ENCODE measurements at places on chromosomes 4 and X.

DNA sequence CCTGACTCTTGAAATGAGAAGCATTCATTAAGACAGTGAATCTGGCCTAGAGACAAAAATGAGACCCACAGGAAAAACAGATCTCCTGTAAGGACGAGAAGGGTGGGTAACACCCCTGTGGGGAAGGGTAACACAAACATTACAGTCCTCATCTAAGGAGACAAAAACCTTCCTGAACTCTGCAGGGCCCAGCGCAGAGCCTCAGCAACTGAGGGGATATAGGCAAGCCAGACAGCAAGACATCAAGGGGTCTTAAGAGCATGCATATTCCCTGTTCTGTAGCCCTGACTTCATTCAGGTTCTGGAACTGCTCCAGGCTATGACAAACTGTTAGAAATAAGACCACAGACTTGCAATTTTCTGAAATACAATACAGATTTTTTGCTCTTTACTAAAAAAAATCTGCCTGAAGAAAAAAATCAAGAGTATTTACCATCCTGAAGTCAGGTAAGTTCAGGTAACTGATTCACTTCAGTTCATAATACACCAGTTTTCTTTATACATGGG is 15.5 kb downstream of the COX18 start:
- no peak for DNase-seq

DNA sequence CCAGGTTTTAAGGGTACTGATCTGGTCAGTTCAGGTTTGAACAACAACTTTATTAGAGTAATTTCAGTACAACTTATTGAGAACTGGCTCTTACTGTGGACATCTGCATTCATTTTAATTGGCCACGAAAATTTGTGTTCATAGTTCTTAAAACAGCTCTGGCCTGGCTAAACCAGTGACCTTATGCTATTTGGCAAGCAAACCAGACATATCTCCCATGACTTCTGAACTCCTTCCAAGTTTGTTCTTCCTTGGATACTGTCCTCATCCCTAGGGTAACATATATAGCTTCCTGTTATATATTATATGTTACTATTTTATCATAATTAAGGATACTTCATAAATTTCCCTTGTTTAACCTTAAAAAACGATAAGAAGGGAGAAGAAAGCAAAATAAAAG is 841.9 kb downstream of the TRAM1L1 start:
- no peak for DNase-seq

- DNase-seq, result no peak
Measured at GRCh38 chr4:175953960-175954521, 111.6 kb upstream of the WDR17 start.

- DNase-seq, result no peak
Measured at GRCh38 chr4:138307319-138307718, 65.2 kb upstream of the SLC7A11 start.

- DNase-seq, result no peak
Measured at GRCh38 chrX:54484666-54485065, 11.4 kb downstream of the FGD1 start.

DNA sequence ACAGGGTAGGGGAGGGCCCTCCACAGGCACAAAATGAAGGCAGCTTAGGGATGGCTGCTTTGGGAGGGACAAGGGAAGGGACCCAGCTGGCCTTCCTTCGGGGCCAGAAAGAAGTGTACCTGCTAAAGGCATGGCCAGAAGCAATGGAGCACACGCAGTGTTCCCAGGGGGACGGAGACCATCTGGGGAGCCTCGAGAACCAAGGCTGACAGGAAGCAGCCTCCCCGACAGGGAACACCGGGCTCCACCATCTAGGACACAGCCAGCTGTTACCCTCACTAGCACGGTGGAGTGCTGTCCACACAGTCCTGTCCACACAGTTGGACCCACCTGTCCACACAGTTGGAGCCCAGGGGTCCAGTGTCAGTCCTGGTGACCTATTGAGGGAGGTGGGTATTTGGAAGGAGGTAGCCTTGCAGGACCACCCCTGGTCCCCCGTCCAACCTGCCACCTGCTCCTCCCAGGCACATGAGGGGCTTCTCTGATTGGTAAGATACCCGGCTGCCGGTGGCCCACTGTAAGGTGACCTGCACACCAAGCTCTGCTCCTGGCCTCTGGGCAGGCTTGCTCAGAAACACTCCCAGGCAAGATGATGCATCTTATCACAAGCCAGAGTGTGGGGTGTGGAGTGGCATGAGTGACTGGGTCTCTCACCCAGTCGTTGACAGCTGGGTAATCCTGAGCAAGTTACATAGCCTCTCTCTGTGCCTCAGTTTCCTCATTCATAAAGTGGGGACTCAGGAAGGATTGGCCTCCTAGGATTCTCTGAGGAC is 20.5 kb upstream of the AFAP1 start:
- no peak for DNase-seq

DNA sequence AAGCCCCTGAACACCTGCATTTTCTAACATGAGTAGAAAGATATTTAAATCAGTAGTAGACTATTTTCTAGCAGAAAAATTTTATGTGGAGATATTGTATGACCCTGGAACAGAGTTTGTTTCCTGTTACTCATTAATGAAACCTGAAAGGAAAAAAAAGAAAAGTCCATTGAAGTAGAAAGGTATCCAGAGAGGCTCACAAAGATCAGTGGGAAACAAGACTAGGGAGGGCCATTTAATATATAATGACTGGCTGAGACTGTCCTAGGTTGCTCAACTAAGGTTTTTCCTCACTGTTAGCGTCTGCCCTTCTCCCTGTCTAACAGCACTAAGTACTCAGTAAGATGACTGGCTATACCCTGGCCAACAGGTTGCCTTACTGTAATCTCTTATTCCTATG is 788.6 kb downstream of the GLUD2 start:
- DNase-seq, result no peak

DNA sequence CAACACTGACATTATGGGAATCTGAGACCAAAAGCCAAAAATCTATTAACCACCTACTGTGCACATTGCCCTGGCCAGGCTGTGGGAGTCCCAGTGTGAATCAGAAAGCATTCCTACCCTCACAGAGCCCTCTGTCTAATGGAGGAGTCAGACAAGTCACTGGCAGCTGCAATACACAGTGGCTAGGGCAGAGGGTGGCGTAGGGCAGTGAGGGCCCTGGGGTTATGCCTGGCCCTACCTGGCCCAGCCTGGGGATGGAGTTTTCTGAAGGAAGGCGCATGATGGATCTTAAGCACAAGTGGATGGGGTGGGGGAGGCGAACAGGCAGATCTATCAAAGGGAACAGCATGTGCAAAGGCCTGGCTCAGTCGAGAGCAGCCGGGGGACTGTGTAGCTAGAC is 10.8 kb downstream of the JAKMIP1 start:
- DNase-seq, result no peak

- DNase-seq, result no peak
Measured at GRCh38 chr4:6529021-6529420, 46.0 kb upstream of the MAN2B2 start.

DNA sequence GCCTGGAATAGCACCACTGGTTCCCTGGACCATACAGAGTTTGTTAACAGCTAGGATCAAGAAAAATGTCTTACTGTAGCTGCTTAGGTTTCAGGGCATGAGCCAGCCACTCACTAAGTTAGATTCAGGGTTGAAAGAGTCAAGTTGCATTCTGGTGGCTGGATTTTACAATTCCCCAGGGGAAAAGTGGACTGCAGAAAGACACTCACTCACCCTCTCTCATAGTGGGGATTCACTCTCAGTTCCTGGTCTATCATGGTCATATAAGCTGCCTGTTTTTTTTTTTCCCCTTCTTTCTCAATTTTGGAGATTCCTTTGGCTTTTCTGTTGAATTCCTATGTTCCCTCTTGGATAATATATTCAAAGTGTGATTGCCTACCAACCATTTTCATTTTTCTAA is 744.2 kb upstream of the GRIA3 start:
- DNase-seq, result no peak

DNA sequence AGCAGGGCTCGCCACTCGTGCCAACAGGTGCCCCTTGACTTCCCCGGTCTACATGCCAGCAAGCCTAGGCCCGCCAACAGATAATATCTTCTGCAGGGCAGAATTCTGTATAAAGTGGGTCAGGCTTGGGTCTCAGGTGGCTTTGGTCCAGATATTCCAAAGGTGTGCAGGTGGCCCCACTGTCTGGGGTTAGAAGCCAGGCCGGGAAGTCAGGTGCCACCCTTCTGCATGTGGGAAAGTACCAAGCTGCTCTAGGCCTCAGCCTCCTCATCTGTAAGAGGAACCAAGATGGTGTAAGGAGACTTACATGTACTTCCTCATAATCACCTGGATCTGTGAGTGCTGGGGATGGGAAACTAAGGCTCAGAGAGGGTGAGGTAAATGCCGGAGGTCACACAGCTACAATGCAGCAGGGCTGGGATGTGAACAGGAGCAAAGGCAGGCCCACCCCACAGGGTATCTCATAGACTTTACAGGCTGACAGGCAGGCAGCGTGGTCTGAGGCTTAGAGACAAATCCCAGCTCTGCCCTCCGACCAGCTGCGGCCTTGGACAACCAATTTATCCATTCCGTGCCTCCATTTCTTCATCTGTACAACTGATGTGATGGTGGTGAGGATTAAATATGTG is 35.9 kb downstream of the WDR1 start:
- no peak for DNase-seq

DNA sequence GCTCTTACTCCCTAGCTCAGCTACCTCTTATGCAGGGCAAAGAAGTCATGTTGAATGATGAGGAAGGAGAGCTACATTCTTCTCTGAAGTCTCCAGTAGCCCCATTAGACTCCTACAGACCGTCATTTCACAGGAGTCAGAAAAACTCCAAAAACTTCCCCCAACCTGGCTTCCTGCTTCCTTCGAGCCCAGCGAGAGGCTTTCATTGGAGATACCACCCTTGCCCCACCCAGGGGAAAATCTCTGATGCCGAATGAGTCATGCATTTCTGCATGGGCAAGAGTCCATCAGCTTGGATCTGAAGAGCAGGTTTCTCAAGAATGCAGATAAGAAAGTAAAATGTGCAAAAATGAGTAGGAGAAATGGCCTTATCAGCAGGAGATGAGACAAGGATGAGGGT is 53.0 kb downstream of the ARSF start:
- no peak for DNase-seq

- DNase-seq, result no peak
Measured at GRCh38 chr4:123589301-123589700, 192.7 kb downstream of the SPRY1 start.

DNA sequence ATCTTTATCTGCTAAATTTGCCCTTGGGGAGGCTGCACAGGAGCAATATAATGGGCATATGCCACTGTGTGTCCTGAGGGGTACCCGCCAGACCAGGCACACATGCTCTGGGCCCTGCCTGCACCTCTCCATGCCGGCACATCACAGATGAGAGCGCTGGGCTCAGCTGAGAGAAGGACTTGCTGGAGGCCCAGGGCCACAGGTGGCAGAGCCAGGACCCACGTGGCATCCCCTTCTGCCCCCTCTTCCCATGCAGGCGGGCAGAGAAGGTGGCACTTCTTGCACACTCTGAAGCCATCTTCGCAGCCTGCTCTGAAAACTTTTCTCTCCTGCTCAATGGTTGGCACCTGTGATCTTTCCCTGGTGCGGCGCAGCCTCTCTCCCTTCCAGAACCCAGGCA is 20.1 kb downstream of the CPZ start:
- DNase-seq, result no peak

- DNase-seq, result no peak
Measured at GRCh38 chr4:108889696-108890483, 127.0 kb upstream of the ETNPPL start.

DNA sequence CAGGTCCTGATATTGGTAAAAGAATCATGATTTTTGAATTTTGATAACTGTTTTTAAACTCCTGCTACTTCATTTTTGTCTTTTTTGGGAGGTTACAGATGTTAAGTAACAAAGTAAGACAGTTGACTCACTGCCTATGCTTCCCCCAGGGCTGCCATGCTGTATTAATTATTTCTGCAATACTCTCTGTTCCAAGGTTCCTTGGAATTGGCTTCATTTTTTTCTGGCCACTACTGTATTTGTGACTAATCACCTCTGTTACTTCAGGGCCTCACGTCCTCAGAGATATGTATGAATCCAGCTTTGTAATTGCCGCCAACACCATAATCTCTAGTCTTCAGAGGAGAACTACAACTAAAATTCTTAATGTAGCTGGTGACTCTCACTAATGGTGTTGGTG is 1729.3 kb downstream of the C4orf33 start:
- DNase-seq, result no peak

- no peak for DNase-seq
Measured at GRCh38 chr4:137909529-137910309, 332.4 kb downstream of the SLC7A11 start.

- no peak for DNase-seq
Measured at GRCh38 chr4:16197876-16198665, 28.2 kb downstream of the TAPT1 start.

- DNase-seq, result no peak
Measured at GRCh38 chr4:124199185-124199584, 513.3 kb downstream of the ANKRD50 start.

DNA sequence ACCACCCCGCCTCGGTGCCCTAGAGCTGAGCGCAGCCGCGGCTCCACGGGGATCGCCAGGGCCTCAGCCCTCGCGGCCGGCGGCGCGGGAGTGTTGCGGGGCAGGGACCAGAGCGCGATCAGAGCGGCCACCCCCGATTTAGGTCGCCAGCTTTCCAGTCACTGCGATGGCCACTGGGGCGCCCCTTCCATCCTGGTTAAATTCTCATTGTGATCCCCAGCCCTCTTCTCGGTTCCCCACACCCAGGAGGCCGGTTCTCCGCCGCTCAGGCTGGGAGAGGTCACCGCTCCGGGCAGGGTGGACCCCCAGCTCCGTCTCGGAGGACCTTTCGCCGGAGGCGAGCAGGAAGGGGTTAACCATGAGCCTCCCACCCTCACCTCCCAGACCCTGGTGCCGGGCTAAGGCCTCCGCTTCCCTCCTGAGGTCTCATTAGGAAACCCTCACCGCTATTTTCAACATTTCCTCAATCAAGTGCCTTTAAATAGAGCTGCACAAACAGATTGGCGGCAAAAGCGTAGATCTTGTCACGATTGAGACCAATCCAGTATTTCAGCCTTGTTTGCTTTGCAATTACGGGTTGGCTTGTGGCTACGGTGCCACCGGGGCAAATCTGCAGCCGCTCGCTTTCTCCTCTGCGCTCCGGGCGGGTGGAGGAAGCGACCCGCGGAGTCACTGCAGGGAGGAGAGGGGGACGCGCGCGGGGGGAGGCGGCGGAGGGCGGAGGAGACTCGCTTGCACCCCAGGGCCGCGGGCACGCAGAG is 8.3 kb upstream of the HAND2 start:
- no peak for DNase-seq

DNA sequence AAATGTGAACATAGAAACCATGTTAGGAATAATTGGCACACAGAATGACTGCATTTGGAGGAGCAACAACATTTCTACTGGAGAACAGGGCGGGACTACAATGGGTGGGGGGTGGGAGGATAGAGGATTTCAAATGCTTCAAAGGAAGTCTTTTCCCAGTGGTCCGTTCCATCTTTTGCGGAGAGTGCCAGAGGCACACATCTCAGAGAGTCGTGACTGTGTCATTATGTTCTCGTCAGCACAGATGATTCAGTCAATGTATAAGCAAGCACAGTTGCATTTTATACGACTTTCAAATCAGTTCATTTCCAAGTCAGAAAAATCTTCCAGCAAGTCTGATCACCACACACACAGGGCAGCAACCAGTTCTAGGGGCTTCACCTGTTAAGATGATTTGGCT is 22.7 kb upstream of the GPR50 start:
- no peak for DNase-seq
